Stimulated activated CD4-positive, alpha-beta T cell treated with anti-CD3 and anti-CD28 coated beads, Interleukin-1b, Interleukin-23, amount 100 ng/mL, for 1 hour (primary cell): ENCODE measurements at places on chromosomes 3 and 15.

GRCh38 chr3:126294211-126294808 is 62.9 kb downstream of the KLF15 start:
- DNase-seq, result no peak

DNA sequence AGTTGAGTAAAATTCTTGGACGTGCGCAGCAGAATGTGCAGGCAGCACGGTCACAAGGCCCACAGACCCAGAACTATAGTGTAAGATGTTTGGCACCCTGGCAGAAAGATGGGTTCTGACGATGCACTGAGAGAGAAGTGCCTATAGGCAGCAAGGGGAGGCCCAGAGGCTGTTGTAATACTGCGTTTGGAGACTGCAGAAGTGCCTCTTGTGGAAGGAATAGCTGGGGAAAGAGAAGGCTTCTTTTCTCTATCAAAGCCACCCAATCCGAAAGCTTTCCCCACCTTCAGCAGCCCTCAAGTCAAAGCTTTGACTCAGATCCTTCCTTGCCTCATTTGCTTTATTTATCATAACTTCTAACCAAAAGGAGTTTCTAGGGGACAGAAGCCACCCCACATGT is 5.2 kb upstream of the SIN3A start:
- no peak for DNase-seq

- no peak for DNase-seq
Measured at GRCh38 chr3:103511891-103512290, 1077.1 kb downstream of the ZPLD1 start.

DNA sequence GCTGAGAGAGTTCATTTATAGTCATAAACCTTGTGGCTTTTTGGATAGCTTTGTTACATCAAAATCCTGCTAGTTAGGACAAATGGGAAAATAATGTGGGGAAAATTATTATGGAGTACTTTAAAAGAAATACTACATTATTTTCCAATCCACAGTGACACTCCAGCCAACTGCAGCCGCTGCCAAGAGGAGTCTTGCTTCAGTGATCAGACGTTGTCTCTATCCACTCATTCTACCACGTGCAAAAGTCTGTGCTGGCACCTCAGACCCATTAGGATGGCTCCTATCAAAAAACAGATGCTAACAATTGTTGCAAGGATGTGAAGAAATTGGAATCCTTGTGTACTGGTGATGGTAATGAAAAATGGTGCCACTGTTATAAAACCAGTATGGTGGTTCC is 128.6 kb upstream of the IQSEC1 start:
- no peak for DNase-seq

- DNase-seq, result no peak
Measured at GRCh38 chr15:94298364-94298763, 67.0 kb downstream of the MCTP2 start.

DNA sequence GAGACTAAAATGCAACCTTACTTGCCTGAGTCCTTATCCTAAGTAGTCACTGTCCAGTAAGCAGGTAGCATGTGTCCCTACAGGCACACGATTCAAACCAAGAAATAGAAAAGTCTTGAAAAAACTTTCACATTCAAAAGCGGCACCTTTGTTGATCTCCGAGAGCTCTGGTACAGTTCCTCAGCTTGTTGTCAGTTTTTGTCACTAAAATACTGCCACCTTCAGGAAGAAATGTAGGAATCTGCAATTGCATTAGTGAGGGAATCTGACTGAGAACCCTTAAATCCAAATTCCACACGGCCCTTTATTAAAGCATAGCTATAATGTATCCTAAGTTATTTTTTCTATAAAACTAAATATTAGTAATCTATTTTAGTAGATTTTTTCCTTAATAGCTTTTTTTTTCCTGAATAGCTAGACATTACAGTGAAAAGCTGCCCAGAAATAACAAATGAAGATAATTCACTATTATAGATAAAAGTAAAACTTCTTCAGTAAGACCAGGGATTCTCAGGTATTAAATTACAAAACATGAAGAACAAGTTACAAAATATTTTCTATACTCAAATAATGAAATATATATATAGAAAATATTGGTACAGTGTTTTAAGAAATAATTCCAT is 44.0 kb downstream of the CCDC54 start:
- no peak for DNase-seq

DNA sequence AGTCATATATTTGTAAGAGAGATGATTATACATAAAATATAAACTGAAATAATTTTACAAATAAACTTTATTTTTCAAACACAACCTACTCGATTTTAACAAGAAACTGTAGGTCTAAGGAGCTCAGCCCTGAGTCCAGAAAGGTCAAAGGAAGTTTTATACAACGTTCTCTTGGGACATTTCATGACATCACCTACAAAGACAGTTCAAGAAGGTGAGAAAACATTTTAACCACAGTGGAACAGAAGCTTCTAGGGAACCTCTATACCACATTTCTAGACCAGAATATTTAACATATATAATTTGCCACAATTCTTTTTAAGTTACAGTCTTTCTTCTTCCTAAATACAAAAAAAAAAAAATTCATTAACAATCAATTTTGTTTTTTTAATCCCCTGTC is 40.1 kb downstream of the CBLB start:
- no peak for DNase-seq

- no peak for DNase-seq
Measured at GRCh38 chr15:54197995-54198394, 219.8 kb downstream of the UNC13C start.

DNA sequence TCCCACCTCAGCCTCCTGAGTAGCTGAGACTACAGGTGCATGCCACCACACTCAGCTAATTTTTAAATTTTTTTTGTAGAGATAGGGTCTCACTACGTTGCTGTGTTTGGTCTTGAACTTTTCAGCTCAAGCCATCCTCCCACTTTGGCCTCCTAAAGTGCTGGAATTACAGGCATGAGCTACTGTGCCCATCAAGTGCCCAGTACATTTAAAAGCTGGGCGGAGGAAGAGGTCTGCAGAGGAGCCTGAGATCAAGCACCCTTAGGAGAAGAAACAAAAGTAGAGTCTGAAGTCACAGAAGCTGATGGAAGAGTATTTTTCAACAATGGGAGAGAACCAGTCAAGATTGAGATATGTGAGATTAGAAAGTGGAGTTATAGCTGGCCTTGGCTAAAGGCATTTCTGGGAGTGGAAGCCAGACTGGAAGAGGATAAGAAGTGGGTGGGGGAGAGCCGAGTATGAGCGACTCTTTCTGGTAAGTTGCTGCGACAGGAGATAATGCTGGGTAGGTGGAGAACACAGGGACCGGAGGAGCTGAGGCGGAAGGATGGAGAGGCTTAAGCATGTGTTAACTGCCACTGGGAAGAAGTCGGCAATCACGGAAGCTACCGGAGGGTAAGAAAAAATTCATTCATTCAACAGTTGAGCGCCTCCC is 782 bp upstream of the IREB2 start:
- DNase-seq, result no peak

- DNase-seq, result no peak
Measured at GRCh38 chr3:147361454-147362420, 44.6 kb downstream of the ZIC4 start.

DNA sequence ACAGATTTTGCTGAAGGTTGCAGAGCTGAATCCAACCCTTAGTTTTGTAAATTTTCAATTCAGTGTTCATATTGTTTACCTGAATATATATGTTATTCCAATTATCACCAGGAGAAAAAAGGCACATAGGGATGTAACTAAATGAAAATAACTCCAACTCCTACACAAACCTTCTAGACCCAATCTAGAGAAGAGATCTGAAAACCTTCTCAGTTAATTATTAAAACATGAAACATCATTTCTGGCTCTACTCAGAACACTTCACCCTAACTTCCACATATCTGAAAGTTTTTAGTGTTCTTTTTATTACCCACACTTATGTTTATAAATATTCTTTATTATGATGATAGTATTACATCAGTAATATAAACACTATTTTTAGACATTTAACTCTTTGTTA is 76.6 kb downstream of the LRRFIP2 start:
- DNase-seq, result no peak

DNA sequence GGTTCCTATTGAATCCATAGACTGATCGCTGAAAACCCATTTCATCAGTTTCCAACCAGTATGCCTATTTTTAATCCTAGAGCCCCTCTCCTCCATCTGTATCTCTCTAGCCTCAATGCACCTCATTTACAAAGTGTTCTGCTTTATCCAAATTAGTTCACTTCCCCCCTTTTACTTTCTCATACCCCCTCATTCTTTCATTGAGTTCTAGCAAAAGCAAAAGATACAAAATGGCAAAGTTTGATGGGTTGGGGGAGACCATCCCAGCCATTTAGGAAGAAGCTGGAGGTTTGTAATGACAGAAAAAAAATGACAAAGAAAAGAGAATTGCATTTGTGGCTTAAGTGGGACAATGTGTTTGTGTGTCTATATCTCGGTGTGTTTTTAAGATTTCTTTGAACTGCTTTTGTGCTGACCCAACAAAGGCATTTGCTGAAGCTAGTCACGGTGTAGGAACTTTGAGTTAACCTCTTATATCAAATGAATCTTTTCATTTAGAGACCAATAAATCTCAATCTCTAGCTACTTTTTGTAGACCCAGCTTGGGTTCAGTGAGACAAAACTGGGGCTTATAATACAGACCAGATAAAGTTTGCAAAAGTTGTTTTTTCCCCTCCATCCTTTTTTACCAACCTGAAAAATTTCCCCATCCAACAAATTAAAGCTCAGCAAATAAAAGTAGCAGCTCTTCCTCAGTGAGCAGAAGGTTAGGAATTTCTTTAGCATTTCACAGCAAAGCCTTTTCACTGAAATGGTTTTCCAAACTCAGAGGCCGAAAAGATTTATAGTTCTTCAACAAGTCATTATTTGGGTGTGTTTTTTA is 18.7 kb downstream of the NR2F2 start:
- no peak for DNase-seq

GRCh38 chr15:75123395-75123794 is 78.3 kb upstream of the C15orf39 start:
- DNase-seq, result no peak

- no peak for DNase-seq
Measured at GRCh38 chr3:193962986-193963685, 172.8 kb upstream of the HES1 start.

DNA sequence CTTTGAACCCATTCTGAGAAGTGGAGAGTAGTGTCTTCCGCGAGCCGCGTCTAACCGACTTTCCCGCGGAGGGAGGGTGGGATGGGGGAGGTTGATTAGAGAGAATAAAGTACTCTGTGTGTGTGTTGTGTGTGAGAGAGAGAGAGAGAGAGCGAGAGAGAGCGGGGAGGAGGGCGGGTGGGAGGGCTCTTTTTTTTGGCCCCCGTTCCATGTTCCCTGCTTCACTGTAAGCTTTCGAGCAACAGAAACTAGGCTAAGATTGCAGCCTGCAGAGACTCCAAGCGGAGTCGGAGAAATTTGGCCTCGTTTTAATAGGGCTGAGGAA is 1.6 kb upstream of the MEIS2 start:
- DNase-seq, result no peak

- DNase-seq, result no peak
Measured at GRCh38 chr15:42735382-42736165, 1.4 kb downstream of the CDAN1 start.

GRCh38 chr15:90059208-90059985 is 42.9 kb downstream of the IDH2 start:
- DNase-seq, result peak; percentile 16

DNA sequence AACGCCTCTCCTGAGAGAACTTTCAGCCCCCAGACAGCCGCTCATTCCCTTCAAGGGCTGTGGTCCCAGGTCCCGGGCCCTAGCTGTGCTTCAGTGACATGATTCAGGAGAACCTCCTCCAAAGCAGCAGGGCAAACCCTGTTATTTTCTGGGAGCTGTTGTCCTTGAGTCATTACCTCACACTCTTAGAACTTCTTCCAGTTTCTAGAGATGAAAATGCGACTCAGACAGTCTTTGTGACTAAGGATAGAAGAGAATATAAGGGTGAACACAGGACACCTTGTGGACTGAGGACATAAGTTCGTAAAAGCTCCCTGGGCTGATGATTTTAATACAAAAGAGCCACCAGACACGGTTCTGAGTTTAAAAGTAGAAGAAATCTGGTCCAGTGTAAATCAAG is 203.8 kb downstream of the RORA start:
- DNase-seq, result no peak

DNA sequence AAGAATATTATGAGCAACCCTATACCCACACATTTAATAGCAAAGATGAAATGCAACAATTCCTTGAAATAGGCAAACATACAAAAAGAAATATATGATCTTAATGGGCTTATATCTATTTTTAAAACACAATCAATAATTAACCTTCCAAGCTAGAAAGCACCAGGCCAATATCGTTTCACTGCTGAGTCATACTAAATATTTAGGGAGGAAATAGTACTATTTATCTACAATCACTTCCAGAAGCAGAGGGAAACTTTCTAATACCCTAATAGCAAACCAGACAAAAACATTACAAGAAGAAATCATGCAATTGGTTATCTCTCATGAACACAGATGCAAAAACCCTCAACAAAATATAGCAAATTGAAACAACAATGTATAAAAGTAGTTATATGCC is 207.8 kb downstream of the MTHFS start:
- no peak for DNase-seq

GRCh38 chr3:107674371-107674770 is 151.6 kb downstream of the BBX start:
- DNase-seq, result no peak

GRCh38 chr3:94416768-94417167 is 353.9 kb downstream of the NSUN3 start:
- DNase-seq, result no peak

- DNase-seq, result no peak
Measured at GRCh38 chr3:152229692-152230091, 39.0 kb upstream of the MBNL1 start.

DNA sequence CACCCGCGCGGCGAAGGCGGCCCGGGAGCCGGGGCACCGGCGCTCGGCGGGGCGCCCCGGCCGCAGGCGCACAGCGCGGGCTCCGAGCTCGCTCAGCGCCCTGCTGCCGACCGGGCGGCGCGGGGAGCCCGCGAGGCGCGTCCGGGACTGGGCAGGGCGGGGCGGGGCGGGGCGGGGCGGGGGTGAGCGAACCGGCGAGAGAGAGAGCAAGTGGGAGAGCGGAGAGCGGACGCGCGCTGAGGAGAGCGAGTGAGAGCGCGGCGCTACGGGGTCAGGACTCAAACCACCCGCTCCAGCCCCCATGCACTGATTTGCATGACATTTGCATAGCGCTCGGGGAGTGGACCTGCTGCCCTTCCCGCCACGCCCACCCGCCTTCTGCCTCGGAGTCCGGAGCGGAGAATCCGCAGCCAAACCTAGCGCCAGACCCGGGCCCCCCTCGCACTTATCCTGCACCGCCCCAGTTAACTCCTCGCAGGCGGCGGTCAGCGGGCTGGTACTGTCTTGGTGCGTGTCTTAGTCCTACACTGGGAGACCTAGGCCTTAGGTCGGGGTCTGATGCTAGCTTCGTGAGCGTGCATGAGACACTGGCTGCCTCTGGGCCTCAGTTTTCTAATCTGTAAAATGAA is at the start of gene MYLK:
Gene MYLK, minus strand, starts transcription at position 130 of the 629 bp plus-strand sequence. CDS start 90,491 bp downstream, outside the sequence.
- DNase-seq, result no peak

DNA sequence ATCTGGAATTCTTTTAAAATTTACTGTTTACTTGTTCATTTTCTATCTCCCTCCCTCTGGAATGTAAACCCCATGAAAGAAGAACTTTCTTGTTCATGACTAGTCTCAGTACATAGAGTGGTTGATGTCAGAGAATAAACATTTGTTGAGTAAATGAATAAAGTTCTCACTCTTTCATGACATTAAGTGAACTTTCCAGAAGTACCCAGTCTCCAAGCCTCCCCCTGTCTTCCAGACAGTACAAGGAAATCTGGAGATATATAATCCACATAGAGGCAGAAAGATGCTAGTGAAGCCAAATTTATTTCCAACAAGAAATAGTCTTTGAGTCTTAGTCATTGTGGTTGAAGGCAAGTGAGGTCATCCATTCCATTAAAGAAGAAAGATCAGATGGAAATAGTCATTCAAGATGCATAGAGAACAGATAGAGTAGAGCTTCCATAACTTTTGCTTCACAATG is 71.5 kb upstream of the GALNT15 start:
- DNase-seq, result no peak

- DNase-seq, result no peak
Measured at GRCh38 chr3:43190670-43191069, 84.8 kb upstream of the POMGNT2 start.
